ENCODE measurements at places on chromosomes 13 and 19. TPM values are rescaled to one million over a fixed set of nuclear protein-coding genes. Genes with fewer than 3 reads are reported as not detected.

Gene ADGRE2
- total RNA-seq = 0.29 TPM

- peaks cover 2% of the 10 kb centered on the region for H3K4me1 ChIP-seq
- H3K27ac ChIP-seq = no peak overlapping the region
- no peak overlapping the region for H3K4me3 ChIP-seq
- H3K36me3 ChIP-seq = no peaks in the 10 kb centered on the region
- no peaks in the 10 kb centered on the region for H3K27me3 ChIP-seq
These were observed 245.3 kb upstream of the HTR2A start for GRCh38 chr13:47142105-47142504.

GRCh38 chr13:67619351-67619994 is 389.3 kb upstream of the PCDH9 start:
- H3K27ac ChIP-seq = no peak overlapping the region
- no peaks in the 10 kb centered on the region for H3K36me3 ChIP-seq
- H3K4me3 ChIP-seq = no peak overlapping the region
- H3K4me1 ChIP-seq = no peaks in the 10 kb centered on the region

DNA sequence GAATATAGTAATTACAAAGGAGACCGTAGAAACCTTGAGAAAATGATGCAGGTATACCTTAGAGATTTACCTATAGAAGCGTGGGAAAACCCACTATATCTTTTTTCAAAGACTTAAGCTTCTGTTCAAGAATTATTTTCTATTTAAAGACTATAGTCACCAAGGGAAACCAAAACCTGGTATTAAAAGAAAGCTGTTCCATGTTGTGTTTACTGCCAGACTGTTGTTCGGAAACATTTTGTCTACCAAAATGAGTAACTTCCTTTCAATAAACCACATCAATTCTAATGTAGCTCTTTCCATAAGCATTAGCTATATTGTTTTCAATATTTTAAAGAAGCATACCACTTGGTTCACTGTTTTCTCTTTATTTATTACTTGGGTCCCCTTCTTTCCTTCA is 182.9 kb upstream of the SLITRK6 start:
- H3K4me3 ChIP-seq = no peak overlapping the region
- no peaks in the 10 kb centered on the region for H3K4me1 ChIP-seq
- no peak for DNase-seq
- H3K27me3 ChIP-seq = no peaks in the 10 kb centered on the region
- no peak overlapping the region for H3K27ac ChIP-seq
- no peaks in the 10 kb centered on the region for H3K36me3 ChIP-seq

DNA sequence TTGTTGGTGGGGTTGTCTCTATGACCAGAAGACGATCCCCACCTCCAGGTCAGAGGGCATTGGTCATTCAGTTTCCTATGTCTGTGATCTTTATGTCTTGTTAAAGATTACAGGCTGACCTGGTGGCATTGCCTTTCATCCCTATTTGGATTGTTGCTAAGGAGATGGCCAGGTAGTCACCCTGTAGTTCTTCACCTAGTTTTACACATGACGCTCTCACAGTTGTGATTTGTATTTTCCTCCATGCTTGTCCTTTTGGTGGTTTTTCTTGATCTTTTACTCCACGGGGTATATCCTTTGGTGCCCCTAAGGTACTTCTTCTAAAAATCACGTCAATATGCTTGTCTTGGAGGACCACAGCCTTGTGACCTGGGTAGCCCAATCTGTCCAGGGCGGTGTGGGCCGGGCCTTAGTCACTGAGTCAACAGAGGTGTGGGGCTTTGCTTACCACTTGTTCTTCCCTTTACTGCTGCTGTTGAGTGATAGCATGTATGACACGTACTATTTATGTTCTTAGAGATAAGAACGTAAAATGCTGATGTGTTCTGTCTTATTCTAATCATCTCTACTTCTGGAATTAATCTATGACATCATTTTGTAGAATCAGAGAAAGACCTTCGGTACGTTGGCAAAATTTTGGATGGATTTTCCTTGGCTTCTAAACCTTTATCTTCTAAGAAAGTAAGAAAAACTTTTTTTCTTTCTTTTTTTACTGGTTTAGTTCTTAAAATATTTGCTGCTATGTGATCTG is 20.1 kb downstream of the GPATCH1 start:
- no peak overlapping the region for H3K4me3 ChIP-seq
- H3K4me1 ChIP-seq = peaks cover 1% of the 10 kb centered on the region
- no peak for DNase-seq
- H3K36me3 ChIP-seq = peaks cover 26% of the 10 kb centered on the region

DNA sequence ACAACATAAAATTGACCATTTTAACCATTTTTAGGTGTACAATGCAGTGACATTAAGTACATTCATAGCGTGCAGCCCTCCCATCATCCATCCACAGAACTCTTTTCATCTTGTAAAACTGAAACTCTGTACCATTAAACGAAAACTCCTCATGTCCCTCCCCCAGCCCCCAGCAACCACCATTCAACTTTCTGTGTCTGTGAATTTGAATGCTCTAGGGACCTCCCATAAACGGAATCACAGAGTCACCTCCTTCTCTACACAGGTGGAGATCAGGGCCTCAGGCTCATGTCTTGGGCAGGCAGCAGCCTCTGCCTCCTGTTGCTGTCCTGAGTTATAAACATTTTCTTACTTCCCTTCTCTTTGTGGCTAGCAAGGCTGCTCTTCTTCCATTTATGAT is 7.3 kb upstream of the CCNE1 start:
- no peaks in the 10 kb centered on the region for H3K27me3 ChIP-seq
- peak; percentile 37 for DNase-seq
- H3K27ac ChIP-seq = peak overlapping the region; percentile 9
- no peaks in the 10 kb centered on the region for H3K36me3 ChIP-seq

DNA sequence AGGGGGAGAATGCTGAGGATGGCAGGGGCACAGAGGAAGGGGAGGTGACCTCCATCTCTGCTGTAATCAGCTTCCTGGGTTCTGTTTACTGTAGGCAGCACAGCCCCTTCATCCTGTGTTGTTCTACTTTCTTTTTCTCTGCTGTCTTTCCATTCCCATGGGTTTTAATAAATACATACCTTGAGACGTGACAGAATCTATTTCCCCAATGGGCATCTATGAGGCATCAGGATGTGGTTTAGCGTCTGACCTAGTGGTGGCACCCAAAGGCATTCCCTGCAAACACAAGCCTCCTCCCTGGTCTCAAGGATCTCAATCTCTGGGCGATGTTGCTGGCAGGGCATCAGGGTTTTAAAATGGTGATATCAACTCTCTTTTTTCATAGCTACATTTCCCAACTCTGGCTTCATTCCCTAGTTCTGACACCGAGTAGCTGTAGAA is 60.8 kb downstream of the ALOX5AP start:
- no peak for DNase-seq
- peaks cover 25% of the 10 kb centered on the region for H3K4me1 ChIP-seq
- no peak overlapping the region for H3K4me3 ChIP-seq
- no peaks in the 10 kb centered on the region for H3K27me3 ChIP-seq

Gene CCDC8
- total RNA-seq = 0.08 TPM

DNA sequence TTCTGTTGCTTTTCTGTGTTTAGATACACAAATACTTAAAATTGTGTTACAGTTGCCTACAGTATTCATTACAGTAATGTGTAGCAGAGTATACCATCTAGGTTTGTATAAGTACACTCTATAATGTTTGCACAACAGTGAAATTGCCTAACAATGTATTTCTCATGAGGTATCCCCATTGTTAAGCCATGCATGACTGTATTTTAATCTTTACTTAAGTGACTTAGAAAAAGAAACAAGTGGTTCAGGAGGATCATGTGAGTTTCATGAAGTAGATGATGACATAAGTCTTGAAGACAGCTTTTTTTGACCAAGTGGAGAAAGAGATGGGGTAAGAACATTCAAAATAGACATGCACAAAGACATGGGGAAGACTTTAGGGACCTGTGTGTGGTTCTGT is 8.4 kb upstream of the KCTD4 start:
- H3K4me1 ChIP-seq = peaks cover 23% of the 10 kb centered on the region
- H3K27me3 ChIP-seq = no peaks in the 10 kb centered on the region
- peaks cover 37% of the 10 kb centered on the region for H3K36me3 ChIP-seq
- no peak overlapping the region for H3K4me3 ChIP-seq
- H3K27ac ChIP-seq = no peak overlapping the region
- no peak for DNase-seq

Gene PNMA8A
- 6.0 TPM for total RNA-seq

DNA sequence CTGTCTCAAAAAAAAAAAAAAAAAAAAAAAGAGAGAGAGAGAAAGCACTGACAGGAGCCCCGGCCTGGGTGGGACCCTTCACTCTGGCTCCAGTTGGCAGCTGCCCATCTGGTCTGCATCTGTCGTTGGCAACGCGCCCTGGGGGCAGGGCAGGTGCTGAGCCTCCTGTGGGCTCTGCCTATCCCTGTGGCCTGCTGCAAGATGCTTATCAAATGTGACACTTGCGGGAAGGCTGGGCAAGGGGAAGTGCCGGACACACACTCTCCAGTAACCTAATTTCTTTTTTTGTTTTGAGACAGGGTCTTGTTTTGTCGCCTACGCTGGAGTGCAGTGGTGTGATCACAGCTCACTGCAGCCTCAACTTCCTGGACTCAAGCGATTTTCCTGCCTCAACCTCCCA is 10.7 kb upstream of the KPTN start:
- H3K27me3 ChIP-seq = no peaks in the 10 kb centered on the region
- peaks cover 6% of the 10 kb centered on the region for H3K36me3 ChIP-seq
- H3K4me1 ChIP-seq = peaks cover 3% of the 10 kb centered on the region
- no peak overlapping the region for H3K4me3 ChIP-seq

DNA sequence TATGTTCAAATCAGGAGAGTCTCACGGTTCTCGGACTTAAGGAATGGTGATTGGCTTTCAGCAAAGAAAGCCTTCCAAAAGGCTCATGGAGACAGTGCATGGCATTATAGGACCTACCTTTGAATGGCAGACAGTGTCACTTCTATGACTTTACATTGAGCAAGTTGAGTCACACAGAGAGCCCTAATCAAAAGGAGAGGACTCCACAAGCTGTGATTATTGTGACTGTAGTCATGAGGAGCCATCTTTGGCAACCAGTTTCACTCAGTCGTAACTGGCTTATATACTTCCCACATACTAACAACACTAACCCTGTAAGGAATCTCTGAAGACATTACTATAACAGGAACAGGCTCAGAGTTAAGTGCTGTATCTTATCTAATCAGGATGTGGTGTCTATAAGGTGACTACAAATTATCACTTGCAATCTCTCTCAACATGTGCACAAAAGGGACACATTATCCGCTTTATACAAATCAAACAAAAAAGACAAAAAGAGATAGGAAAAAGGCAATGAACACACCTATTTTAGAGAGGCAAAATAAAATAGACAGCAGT is 6.1 kb downstream of the LGALS14 start:
- peaks cover 7% of the 10 kb centered on the region for H3K4me1 ChIP-seq
- no peak overlapping the region for H3K27ac ChIP-seq
- peaks cover 17% of the 10 kb centered on the region for H3K27me3 ChIP-seq

- DNase-seq = no peak
- H3K36me3 ChIP-seq = peaks cover under 1% of the 10 kb centered on the region
- H3K27me3 ChIP-seq = peaks cover under 1% of the 10 kb centered on the region
- no peak overlapping the region for H3K27ac ChIP-seq
These were observed 4.6 kb downstream of the CBARP start for GRCh38 chr19:1233115-1233667.

DNA sequence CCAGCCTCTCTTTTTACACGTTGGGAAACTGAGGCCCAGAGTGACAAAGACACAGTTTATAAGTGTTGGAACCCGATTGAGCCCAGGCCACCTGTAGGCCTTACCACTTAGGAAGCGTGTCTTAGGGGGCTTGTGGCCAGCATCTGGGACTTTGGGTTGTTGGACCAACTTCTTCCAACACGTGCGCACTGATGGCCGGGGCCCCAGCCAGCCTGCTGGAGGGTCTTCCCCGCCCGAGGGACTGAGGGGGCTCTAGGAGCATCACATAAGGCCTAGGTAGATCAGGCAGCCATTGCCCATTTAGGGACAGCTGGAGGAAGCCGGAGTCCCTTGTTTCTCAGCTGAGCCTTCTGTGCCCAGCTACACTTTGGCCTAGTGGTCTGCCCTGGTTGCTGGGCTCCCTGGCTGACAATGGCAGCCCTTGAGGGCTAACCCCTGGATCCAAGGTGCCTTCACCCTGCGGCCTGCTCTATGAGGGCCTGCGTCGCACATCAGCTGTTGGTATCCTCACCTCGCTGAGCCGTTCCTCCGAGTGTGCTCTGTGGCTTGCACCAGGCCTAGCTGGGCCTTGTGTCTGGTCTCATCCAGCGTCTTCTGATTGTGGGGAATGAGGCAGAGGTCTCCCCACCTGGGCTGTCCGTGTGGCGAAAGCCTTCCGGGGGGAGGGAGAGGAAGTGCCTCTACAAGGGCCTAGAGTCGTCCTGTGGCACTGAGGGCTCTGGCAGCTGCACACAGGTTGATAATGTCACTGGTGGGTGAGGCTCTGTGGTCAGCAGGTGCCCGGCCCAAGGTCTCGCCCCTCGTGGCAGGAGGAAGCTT is 1.2 kb downstream of the RAB11B start:
- H3K4me3 ChIP-seq = peak overlapping the region; percentile 73
- H3K27ac ChIP-seq = peak overlapping the region; percentile 82
- peaks cover 29% of the 10 kb centered on the region for H3K4me1 ChIP-seq
- DNase-seq = no peak

GRCh38 chr13:106477303-106477702 is 58.2 kb downstream of the EFNB2 start:
- no peak for DNase-seq
- no peaks in the 10 kb centered on the region for H3K36me3 ChIP-seq
- no peak overlapping the region for H3K27ac ChIP-seq
- no peaks in the 10 kb centered on the region for H3K4me1 ChIP-seq
- no peak overlapping the region for H3K4me3 ChIP-seq

DNA sequence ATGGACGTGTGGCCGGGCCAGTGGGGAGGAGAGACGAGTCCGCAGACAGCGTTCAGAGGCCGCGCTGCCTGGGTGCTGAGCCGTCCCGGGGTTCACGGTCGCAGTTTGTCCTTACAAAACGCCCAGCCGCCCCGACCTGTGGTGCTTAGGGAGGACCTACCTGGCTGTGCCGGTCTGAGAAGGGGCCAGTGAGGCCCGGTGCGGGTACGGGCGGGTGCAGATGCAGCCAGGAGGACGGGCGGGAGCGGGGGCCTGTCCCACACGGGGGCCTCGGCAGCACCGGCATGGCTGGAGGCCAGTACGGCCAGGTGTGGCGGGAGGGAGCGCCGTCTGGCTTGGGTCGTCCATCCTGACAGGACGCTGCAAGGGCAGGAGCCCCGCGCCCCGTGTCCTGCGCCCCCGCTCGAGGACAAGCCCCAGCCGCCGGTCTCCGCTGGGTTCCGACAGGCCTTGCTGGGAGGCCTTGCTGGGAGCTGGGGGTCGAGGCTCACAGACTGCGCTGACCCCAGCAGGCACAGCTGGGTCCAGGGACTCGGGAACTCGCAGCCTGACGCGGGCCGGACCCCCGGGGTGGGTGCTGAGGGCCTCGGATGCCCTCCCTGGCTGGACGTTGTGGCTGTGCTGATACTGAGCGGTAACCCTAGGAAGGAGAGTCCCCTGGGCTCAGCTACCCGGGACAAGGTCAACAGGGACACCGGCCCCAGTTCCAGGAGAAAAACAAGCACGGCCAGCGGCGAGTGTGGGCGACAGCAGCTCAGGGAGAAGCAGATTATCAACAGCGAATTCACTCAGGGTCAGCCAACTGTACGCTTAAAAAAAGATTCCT is 5.3 kb upstream of the PROZ start:
- H3K27me3 ChIP-seq = peaks cover 25% of the 10 kb centered on the region
- H3K4me1 ChIP-seq = peaks cover 16% of the 10 kb centered on the region
- H3K4me3 ChIP-seq = peak overlapping the region; percentile 66

Gene PTBP1
- total RNA-seq = 799 TPM

Gene FGF22
- total RNA-seq = not detected

GRCh38 chr19:55647732-55648584 is at the start of gene CCDC106:
CCDC106 (plus strand) TSS chr19:55648212; CDS start chr19:55649047, 835 bp downstream.
- H3K27ac ChIP-seq = peak within 1 kb of the TSS; percentile 88
- H3K36me3 ChIP-seq = peaks cover 41% of the 10 kb centered on the region
- H3K27me3 ChIP-seq = no peaks in the 10 kb centered on the region
- peak within 1 kb of the TSS; percentile 82 for H3K4me3 ChIP-seq
- H3K4me1 ChIP-seq = peaks cover 45% of the 10 kb centered on the region
